ENCODE measurements at places on chromosomes 5 and 9.

GRCh38 chr5:95915999-95916686, 45.5 kb downstream of the ELL2 start:
- H3K27ac ChIP-seq: no peak overlapping the region
- no peak for DNase-seq
- H3K36me3 ChIP-seq: no peaks in the 10 kb centered on the region
- H3K4me3 ChIP-seq: no peak overlapping the region

- H3K36me3 ChIP-seq: no peaks in the 10 kb centered on the region
- H3K27me3 ChIP-seq: no peaks in the 10 kb centered on the region
- H3K4me1 ChIP-seq: no peaks in the 10 kb centered on the region
- DNase-seq: no peak
Observed at GRCh38 chr5:169886033-169886432, 94.3 kb downstream of the INSYN2B start.

DNA sequence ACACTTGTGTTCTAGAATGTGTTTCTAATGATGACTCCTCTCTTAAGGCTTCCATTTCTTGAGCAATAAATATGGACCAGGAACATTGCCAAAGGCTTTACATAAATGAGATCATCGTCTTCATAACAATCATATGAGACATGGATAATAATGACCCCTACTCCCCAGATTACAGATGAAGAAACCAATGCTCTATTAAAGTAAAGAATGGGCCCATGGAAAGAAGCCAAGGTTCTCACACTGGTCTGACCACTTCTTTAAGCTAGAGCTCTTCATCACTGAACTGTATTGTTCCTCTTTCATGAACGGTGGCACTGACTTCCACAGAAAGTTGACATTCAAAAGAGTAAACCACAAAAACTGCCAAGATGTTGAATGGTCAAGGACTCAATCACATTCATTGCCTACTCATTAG, 65.3 kb downstream of the MARCHF3 start:
- no peaks in the 10 kb centered on the region for H3K27me3 ChIP-seq
- H3K4me3 ChIP-seq: no peak overlapping the region
- no peaks in the 10 kb centered on the region for H3K4me1 ChIP-seq
- no peak for DNase-seq
- H3K36me3 ChIP-seq: no peaks in the 10 kb centered on the region

DNA sequence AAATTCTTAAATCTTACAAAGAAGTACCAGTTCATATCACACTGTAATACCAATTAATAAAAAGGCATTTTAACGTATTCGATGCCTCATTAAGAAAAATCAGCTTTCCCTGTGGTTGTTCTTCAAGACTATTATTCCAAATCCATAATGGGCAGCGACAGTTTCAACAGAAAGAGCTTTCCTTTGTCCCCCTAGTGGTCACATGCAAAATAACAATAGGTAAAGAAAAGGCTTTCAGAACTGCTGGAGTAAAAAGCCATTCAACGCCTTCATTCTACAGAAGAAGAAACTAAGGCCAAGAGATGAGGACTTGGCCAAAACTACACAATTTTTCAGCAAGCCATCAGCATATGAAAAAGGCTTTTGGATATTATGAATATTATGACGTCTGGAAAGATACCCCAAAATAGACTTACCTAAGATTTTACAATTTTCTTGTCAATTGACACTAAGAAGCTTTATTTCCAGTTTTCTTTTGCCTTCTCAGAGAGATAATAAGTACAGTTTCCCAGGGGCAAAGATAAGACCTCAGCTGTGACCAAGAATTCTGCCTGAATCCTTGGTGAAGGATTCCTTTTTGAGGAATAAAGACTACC, 6.7 kb upstream of the CDH6 start:
- DNase-seq: no peak
- H3K4me3 ChIP-seq: no peak overlapping the region
- no peak overlapping the region for H3K27ac ChIP-seq

GRCh38 chr9:123807251-123807650, 122.7 kb downstream of the DENND1A start:
- no peaks in the 10 kb centered on the region for H3K27me3 ChIP-seq
- no peak overlapping the region for H3K4me3 ChIP-seq
- no peak overlapping the region for H3K27ac ChIP-seq
- no peaks in the 10 kb centered on the region for H3K36me3 ChIP-seq

DNA sequence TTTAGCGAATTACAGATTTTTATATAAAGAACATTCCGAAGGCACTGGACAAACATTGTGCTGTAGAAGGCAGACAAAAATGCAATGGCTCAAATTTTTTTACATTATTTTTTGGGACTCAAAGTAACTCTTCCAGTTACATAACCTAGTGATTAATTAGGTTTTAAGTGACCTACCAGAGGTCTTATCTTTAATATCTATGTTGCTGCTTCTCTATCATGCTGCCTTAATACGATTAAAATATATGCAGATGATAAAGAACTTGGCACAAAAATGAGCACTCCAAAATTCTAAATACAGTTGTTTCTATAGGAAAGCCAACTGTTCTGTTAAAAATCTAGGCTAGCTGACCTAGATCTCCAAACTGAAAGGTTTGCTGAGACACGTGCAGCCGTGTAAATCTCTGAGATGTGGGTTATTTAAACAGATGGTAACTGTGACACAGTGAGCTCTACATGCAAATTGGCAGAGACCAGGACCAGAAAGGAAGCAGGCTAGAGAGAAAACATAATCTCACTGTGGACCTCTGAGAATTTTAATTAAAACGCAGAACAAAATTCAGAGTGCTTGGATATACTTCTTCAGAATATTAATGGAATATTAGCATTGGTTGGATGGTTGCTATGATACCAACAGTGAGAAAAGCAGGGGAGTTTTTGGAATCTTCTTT, 56.2 kb downstream of the CAMK4 start:
- H3K4me3 ChIP-seq: no peak overlapping the region
- no peak overlapping the region for H3K27ac ChIP-seq
- no peaks in the 10 kb centered on the region for H3K27me3 ChIP-seq
- H3K4me1 ChIP-seq: no peaks in the 10 kb centered on the region
- no peaks in the 10 kb centered on the region for H3K36me3 ChIP-seq

DNA sequence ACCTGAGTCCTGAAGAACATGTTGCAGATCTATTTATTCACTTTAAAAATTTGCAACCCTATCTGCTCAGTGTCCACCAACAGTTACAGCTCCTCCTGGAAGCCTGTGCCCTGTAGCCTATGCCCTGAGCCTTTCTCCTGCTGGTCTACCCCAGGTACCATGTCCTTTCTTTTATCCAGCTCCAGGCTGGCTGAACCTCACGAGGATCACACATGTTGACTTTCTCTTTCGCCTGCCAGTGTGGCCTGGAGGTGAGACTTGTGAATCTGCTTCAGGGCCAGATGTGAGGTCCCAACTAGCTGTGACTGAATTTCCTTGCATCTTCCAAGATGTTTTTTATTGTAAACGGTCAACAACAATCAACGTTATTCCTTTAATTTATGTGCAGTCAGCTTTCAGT, 70.7 kb downstream of the GDNF start:
- no peak overlapping the region for H3K27ac ChIP-seq
- H3K4me3 ChIP-seq: no peak overlapping the region
- H3K27me3 ChIP-seq: no peaks in the 10 kb centered on the region
- no peaks in the 10 kb centered on the region for H3K36me3 ChIP-seq

DNA sequence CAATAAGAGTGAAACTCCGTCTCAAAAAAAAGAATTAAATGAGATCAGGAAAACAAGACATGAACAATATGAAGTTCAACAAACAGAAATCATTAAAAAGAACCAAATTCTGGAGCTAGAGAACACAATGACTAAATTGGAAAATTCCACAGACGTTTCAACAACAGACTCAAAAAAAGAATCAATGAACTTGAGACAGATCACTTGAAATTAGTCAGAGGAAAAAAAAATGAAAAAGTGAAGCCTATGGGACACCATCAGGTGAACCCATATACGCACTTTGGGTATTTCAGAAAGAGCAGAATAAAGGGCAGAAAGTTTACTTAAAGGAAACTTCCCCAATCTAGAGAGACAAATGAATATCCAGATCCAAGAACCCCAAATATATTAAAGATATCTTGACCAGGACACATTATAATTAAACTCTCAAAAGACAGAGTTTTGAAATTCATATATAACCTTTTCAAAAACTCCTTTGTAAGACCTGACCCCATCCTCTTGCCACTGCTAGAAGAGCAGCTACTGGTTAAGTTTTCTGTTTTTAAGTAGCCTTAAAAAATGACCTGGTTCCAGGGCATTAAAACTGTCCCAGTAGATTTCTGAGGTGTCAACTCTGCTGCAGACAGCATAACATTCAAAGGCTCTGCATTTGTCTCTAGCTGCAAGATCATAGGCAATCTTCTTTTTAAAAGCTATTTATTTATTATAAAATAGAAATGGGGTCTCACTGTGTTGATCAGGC, 7.7 kb upstream of the MATR3 start:
- no peak overlapping the region for H3K4me3 ChIP-seq
- no peaks in the 10 kb centered on the region for H3K27me3 ChIP-seq
- peaks cover 6% of the 10 kb centered on the region for H3K4me1 ChIP-seq
- DNase-seq: peak; percentile 26
- peaks cover 44% of the 10 kb centered on the region for H3K36me3 ChIP-seq
- H3K27ac ChIP-seq: no peak overlapping the region

GRCh38 chr9:133534346-133535291, at the start of gene ADAMTSL2:
Gene ADAMTSL2 (plus strand): TSS chr9:133534704. CDS start chr9:133536713, 2,009 bp downstream.
- no peaks in the 10 kb centered on the region for H3K36me3 ChIP-seq
- H3K27ac ChIP-seq: peak within 1 kb of the TSS; percentile 61
- H3K4me3 ChIP-seq: peak within 1 kb of the TSS; percentile 54
- peaks cover 40% of the 10 kb centered on the region for H3K4me1 ChIP-seq

DNA sequence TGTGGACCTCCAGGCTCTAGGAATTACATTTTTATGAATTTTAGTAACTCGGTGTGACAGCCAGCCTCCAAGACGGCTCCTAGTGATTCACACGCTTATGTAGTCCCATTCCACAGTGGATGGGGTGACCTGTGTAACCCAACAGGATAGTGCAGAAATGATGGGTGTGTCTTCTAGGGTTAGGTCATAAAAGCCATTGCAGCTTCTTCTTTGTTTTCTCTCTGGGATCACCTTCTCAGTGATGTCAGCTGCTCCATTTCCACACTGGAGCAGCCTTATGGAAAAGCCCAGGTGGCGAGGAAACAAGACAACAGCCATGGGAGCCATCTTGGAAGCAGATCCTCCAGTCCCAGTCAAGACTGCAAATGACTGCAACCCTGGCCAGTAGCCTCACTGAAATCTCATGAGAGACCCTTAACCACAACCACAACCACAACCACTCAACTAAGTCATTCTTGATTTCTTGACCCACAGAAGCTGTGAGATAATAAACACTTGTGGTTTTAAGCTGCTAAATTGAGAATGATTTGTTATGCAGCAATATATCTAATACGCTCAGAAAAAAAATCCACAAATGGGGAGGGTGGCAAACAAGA, 5.1 kb upstream of the GNPDA1 start:
- no peaks in the 10 kb centered on the region for H3K36me3 ChIP-seq
- H3K4me3 ChIP-seq: no peak overlapping the region
- H3K4me1 ChIP-seq: peaks cover 26% of the 10 kb centered on the region
- H3K27ac ChIP-seq: no peak overlapping the region

DNA sequence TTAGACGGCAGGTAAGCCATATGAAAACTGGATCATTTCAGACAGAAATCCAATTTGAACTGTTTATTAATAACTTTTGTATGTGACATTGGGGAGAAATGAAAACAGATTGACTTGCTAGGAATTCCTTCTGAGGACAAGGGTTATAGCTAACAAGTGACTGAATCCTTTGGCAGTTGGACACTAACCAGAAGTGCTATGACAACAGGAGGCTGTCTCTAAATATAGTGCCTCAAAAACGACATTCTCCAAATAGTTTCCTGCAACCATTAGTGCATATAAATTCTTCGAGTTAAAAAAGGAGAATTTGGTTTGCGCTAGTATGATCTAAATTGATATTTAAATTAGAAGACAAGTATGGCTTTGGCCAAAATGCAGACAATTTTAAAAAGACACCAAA, 338.6 kb downstream of the PTPRD start:
- H3K27ac ChIP-seq: no peak overlapping the region
- peaks cover 6% of the 10 kb centered on the region for H3K4me1 ChIP-seq
- H3K27me3 ChIP-seq: no peaks in the 10 kb centered on the region

- H3K4me3 ChIP-seq: no peak overlapping the region
- peaks cover 20% of the 10 kb centered on the region for H3K4me1 ChIP-seq
- H3K27ac ChIP-seq: no peak overlapping the region
- H3K36me3 ChIP-seq: peaks cover 99% of the 10 kb centered on the region
- H3K27me3 ChIP-seq: no peaks in the 10 kb centered on the region
Observed at GRCh38 chr5:36160617-36161016, 8.7 kb downstream of the SKP2 start.

GRCh38 chr5:56144211-56144610, 88.9 kb downstream of the ANKRD55 start:
- no peaks in the 10 kb centered on the region for H3K27me3 ChIP-seq
- H3K4me1 ChIP-seq: no peaks in the 10 kb centered on the region
- H3K27ac ChIP-seq: no peak overlapping the region
- DNase-seq: no peak
- H3K4me3 ChIP-seq: no peak overlapping the region

DNA sequence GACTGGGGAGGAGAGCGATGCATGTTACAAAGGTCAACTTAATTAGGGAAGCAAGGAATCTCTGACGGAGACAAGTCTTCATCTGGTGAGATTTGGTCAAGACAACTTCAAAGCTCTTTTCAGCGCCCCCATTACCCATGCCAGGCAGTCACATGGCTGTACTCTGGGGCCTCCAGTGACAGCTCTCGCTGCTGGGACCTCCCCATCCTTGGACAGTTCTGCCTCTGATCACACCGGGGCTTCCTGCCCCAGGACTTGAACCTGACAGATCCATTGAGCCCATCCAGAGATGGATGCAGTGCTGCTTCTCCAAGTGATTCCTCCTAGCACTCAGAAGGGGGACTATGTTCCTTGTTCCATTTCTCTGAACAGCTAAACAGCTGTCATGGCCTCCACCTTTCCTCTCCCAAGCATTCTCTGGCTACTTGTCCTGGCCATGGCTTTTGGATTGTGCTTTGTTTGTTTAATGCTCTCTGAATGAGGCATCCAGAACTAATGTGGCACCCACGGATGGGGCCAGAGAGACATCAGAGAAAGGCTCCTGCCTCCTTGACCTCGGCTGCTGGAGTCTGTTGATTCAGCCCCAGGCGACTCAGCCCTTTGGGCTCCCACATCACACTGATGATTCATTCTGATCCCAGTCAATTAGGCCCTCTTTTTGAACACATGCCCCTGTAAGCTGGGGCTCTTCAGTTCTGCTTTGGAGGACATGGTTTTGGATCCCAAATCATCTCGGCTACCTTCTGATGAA, 122.1 kb upstream of the ADAMTS16 start:
- H3K4me1 ChIP-seq: no peaks in the 10 kb centered on the region
- no peak overlapping the region for H3K27ac ChIP-seq
- H3K27me3 ChIP-seq: no peaks in the 10 kb centered on the region
- no peak overlapping the region for H3K4me3 ChIP-seq
- no peaks in the 10 kb centered on the region for H3K36me3 ChIP-seq

DNA sequence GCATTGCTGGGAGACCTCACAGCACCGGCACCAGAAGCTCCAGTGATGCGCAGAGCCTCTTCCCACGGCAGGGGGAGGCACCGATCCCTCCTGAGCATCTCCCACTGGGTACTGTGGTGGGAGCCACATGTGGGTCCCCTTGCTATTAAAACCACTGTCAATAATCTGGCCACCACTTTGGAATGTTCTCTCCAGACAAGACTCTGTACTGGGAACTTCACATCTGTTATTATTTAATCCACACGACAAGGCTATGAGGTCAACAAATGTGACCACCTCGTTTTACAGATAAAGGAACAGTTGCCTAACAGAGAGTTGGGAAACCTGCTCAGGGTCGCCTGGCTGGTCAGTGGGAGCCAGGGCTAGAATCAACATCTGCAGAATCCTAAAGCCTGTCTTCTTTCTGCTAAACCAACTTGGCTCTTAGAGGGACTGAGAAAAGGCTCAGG, 72.7 kb downstream of the EPB41L4B start:
- no peak for DNase-seq
- H3K27me3 ChIP-seq: no peaks in the 10 kb centered on the region
- no peaks in the 10 kb centered on the region for H3K36me3 ChIP-seq
- H3K27ac ChIP-seq: no peak overlapping the region
- H3K4me3 ChIP-seq: no peak overlapping the region
- H3K4me1 ChIP-seq: no peaks in the 10 kb centered on the region

Data from esophagus muscularis mucosa (tissue), 4 donors.